ENCODE measurements at places on chromosomes 6 and 20.
A peak's percentile ranks its signal among the peaks of the same experiment; 100 is the strongest.

DNA sequence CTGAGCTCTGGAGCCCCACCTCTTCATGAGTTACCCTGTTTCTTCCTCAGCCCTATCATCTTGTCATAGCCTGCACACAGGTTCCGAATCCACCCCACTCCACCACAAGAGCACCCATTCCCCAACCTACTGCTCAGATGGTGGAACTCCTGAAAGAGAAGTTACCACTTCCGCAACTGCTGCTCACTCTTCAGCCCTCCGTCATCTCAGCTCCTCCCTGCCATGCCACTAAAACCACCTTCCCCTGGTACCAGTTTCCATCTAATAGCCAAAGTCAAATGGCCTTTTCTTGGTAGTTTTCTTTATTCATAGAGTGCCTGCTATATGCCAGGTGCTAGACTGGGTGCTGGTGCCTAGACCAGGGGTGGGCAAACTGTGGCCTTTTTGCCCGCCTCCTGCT, 3.9 kb downstream of the RAB22A start:
- no peak for DNase-seq

DNA sequence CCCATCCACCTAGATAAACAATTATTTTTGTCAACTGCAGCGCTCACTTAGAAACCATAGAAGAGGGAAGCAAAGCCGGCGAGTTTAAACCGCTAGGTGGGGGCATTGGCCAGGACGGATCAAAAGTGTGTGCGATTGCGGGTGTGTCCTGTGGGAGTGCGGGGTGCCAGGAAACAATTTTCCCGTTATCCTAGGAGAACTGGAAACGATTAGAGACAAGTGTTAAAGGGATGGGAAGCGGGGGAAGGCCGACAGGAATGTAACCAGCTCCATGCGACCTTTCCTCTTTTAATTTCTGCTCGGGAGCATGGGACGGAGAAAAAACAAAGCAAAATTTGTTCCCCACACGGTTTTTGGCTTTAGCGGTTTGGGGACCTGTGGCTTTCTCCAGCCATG, 2.8 kb upstream of the HTR1B start:
- no peak for DNase-seq

DNA sequence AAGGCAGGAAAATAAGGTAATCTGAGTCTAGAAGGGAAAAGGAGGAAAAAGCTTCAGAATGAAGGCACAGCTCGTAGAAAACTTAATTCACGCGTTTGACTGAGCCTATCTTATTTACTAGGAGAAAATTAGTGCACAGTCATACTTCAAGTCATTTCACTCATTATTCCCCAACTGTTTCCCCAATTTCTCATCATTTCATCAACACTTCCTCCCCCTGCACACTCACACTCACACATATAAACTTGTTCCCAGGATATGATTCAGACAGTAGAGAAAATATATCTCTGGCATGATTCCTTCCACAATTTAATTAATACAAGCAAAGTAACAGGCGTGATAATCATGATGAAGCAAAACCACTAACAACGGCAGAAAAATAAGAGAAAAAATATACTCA, 94.5 kb upstream of the F13A1 start:
- DNase-seq = no peak

DNA sequence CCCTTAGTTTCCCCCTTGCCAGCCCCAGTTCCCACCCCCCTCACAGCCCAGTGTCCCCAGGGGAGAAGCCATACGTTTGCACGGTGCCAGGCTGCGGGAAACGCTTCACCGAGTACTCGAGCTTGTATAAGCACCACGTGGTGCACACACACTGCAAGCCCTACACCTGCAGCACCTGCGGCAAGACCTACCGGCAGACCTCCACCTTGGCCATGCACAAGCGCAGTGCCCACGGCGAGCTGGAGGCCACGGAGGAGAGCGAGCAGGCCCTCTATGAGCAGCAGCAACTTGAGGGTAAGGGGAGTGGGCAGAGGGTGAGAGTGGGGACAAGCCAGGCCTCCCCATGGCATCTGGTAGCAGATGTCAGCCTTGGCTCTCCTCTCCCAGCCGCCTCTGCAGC, 5.1 kb upstream of the DEF6 start:
- no peak for DNase-seq

- no peak for DNase-seq
Measured at GRCh38 chr6:163415620-163416556, 1.4 kb downstream of the QKI start.

DNA sequence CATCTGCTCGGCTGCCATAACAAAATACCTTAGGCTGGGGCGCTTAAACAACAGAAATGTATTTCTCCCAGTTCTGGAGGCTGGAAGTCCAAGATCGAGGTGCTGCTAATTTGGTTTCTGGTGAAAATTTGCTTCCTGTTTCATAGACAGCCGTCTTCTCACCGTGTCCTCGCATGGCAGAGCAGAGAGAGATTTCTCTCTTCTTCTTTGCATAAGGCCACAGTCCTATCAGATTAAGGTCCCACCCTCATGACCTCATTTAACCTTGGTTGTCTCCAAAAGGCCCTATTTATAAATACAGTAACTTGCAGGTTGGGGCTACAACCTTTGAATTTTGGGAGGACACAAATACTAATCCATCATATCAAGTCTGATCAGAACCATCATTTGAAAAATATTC, 544.3 kb downstream of the KIF16B start:
- DNase-seq = no peak

- peak; percentile 67 for DNase-seq
Measured at GRCh38 chr6:37691904-37692806, 5.5 kb downstream of the MDGA1 start.

DNA sequence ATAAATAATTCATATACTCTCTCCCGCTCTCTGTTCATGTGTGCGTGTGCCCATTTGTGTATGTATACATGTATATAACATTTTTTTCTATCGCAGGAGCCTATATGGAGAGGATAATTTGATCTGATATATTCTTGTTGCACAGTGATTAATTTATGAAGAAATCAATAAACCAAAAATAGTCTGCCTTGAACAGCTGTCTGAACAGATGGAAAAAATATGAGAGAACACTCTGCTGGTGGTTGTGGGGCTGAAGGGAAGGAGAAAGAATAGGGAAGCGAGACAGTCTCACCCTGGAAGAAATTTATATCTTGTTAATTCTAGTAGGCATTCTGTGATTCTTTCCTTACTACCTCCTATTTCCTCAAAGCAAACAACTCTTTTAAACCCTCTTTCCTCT, 96.6 kb upstream of the B3GAT2 start:
- no peak for DNase-seq

- DNase-seq = no peak
Measured at GRCh38 chr20:58787211-58788005, 63.3 kb downstream of the GNAS-AS1 start.

- DNase-seq = no peak
Measured at GRCh38 chr6:28910901-28911690, 12.7 kb downstream of the TRIM27 start.

GRCh38 chr20:38680500-38681306, 43.6 kb upstream of the SLC32A1 start:
- DNase-seq = no peak

DNA sequence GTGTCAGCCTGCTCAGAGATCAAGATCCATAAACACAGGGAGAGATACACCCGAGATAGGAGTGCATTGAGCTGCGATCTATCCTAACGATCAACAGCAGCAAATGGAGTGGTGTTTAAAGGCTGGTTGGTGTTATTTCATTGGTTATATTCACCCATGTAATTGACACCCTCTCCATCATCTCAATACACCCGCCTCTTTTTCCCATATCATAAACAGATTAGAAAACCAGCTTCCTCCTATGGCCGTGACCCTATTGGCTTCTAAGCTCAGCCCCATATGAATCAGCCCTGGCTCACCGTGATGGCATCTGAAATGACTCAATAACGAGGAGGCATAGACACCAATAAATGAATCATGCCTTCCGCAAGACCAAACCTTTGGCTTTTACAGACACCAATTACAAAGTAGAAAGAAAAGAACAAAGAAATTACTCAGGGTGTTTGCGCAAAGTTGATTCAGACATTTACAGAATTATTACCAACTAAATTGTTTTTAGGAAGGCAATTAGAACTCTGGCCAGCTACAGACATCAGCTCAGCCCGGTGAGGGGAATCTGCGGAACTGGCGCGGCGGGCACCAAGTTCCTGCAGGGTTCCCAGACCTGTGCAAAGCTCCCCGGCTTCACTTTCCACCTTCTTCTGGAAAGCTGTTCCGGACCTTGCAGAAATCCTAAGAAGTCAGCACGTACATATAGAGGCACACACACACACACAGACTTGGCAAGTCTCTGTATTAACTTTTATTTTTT, 11.5 kb downstream of the PMEPA1 start:
- DNase-seq = no peak

DNA sequence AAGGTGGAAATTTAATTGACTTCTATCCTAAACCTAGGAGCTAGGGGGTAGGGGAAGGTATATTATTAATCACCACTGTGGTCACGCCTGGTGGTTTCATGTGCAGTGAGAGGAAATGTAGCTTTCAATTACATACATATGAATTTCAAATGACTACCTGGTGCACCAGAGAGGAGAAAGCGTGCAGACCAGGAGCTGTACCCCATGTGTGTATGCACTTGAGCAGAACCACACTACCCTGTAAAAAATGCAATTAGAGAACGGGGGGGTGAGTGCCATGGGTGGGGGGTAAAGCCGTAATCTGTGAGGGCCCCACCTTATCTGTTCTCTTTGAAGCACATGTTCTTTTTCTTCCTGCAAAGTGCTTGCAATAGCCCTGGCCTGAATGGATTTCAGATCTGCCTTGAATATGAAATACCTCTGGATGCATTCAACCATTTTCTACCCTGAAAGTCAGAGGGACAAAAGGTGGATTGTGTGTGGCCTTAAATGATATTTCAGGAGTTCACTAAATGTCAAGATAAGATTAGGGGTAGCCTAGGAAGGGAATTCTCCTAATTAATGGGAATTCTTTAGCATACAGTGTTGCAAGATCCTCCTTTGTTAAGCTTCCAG, 30.9 kb upstream of the EDN3 start:
- no peak for DNase-seq

- DNase-seq = no peak
Measured at GRCh38 chr6:54698974-54699373, 147.6 kb upstream of the FAM83B start.
